RWPE1 (cell line): ENCODE measurements at places on chromosomes 1 and 21.
A peak's percentile ranks its signal among the peaks of the same experiment; 100 is the strongest.

GRCh38 chr1:192913683-192914082 lies 104.8 kb downstream of the RGS2 start:
- DNase-seq = peak; percentile 34

GRCh38 chr1:167707942-167708341 lies 13.8 kb upstream of the MPZL1 start:
- peak; percentile 48 for DNase-seq

DNA sequence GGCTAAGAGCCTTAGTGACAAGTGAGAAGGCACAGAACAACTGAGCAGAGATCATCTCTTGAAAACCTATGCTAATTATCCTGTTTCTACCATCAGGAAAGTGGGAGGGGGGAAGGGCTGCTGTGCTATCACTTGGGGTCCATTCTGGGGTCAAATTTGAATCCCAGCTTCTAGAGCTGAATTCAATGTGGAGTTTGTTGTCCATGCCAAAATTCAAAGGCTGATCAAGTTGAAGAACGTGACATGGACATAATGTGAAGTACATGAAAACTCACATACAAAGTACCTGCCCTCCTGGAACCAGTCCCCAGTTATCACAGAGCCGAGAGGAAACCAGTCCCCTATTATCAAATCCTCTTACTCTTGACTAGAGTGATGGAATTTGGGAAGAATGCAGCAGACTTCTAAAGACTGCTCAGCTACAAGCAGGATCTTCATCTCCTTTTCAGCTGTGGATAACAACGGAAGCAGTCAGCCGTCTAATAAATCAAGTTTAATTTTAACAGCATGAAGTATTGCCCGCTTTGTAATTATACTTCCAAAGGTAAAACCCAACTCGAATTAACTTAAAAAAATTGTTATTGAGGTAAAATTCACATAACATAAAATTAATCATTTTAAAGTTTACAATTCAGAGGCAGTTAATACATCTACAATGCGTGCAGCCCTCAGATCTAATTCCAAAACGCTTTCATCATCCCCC lies 78.3 kb downstream of the SLC45A1 start:
- no peak for DNase-seq

GRCh38 chr1:2174348-2175054 lies 20.1 kb downstream of the FAAP20 start:
- DNase-seq = peak; percentile 87
